ENCODE measurements at places on chromosomes 2 and 18.

- DNase-seq: no peak
Observed at GRCh38 chr2:134301928-134302260, 48.0 kb downstream of the MGAT5 start.

- DNase-seq: no peak
Observed at GRCh38 chr2:159267921-159268320, 18.6 kb downstream of the WDSUB1 start.

DNA sequence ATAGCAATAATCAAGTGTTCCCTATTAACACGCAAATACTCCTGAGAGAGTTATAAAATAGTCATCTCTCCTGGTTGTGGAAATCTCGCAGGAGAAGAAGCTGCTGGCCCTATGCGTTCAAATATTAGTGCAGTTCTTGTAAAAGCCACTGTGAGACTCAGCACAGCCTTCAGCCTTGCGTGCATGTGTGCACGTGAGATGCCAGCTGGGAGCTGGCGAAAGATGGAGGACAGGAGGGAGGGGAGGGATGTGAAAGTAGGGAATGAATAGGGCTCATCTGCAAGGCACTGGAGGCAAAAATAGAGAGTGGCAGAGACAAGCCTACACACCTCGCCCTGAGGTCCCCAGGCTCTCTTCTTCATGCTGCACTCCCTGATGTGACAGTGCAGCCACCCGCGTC lies 126.5 kb downstream of the INO80D start:
- DNase-seq: no peak

DNA sequence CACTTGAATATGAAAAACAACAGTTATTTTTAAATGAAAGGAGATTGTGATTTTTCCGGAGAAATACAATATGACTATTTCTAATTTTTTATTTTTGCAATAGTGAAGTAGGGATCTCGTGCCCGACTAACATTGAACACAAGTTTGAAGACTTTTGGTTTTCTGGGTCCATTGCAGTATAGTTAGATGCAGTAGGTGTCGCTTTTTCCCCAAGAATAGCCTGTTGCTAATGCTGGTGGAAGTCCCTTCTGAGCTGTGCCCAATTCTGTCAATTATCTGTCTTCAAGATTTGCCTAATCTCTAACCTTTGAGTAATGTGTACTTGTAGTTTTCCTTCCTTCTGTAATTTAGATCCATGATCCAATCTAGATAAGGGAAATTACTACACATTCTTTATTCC lies 36.5 kb downstream of the SEMA4F start:
- peak; percentile 7 for DNase-seq

GRCh38 chr2:74576863-74577229 lies 22.3 kb downstream of the DOK1 start:
- no peak for DNase-seq

- no peak for DNase-seq
Observed at GRCh38 chr2:27701676-27702075, 38.0 kb downstream of the SLC4A1AP start.

DNA sequence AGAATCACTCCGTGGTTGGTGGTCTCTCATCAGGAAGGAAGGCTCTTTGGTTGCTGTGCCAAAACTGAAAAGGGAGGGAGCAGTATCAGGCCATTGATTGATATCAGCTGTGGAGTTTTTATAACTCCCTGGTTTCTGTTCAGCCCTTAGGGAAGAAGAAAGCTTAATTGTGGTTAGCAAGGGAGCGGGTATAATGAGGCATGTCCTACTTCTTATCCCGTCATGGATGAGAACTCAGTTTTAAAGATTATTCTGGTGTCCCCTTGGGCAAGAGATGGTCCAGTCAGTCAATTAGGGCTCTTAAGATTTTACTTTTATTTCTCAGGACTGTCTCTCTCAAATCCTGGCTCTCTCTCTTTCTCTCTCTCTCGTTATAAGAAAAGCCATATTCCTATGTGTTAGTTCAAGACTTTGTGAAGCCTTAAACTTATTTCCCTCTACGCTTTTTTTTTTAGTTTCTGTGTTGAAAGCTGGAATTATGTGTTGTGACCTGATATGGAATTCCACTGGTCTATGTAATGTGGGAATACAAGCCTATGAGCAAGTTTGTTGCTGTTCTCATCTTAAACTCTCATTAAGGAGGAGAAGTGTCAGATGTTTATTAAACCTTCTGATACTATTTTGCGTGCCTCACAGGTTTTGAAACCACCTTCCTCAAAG lies 514.0 kb upstream of the CDH2 start:
- no peak for DNase-seq

- no peak for DNase-seq
Observed at GRCh38 chr2:128324008-128324896, 5.6 kb upstream of the HS6ST1 start.

DNA sequence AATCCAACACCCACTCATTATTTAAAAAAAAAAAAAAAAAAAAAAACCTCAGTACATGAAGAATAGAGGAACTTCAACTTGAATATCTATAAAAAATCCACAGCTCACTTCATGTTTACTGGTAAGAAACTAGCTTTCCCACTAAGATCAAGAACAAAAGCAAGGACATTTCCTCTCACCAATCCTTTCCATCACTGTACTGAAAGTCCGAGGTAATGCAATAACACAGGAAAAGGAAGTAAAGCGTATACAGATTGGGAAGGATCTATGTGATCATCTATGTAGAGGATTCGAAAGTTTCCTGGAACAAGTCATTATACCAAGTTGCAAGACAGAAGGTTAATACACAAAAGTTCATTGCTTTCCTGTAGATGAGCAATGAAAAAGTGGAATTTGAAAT lies 63.2 kb downstream of the ROCK2 start:
- DNase-seq: no peak

GRCh38 chr18:50151926-50152325 lies 43.0 kb downstream of the MYO5B start:
- no peak for DNase-seq

DNA sequence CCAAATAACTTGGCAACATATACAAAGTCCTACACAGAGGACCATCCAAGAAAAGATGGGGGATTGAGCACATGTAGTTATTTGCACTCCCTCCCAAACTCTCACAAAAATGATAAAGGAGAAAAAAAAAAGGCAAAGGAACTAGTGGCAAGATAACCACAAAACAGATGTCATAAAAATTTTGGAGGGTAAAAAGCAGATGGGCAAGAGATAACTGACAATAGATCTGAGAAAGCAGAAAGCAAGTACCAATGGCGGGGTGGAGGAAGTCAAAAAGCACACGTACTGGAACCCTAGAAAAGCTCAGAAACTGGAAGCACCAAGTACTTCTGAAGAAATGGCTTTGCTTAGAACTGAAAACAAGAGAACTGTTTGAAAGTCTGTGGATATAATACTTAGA lies 82.0 kb downstream of the WDPCP start:
- no peak for DNase-seq

DNA sequence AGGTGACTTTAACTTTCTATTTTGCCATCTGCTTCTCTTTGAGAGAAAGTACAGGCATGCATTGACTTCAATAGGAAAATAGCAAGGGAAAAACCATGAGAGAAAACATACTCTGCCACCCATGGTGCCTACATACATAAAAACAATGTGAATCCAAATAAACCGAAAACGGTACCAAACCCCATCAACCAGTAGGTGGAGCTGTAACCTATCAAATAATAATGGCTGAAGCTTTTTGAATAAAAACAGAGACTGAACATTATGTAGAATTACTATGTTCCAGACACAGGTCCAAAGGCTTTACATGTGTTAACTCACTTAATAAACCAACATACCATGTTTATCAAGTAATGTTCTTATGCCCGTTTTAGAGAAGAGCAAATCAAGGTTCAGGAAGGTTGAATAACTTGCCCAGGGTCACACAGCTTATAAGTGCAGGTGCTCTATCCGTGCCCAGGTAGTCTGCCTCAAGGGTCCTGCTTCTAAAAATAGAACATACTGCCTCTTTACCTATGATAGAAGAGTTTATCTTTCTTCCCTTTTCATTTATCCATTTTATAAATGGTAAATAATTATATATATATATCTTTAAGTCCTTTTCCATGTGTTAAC lies 293.9 kb upstream of the SYT4 start:
- no peak for DNase-seq

- DNase-seq: no peak
Observed at GRCh38 chr18:76373297-76373696, 121.7 kb downstream of the ZNF516 start.
